Caudate nucleus (tissue), 63 donors: ENCODE measurements at places on chromosomes 11 and 22.

DNA sequence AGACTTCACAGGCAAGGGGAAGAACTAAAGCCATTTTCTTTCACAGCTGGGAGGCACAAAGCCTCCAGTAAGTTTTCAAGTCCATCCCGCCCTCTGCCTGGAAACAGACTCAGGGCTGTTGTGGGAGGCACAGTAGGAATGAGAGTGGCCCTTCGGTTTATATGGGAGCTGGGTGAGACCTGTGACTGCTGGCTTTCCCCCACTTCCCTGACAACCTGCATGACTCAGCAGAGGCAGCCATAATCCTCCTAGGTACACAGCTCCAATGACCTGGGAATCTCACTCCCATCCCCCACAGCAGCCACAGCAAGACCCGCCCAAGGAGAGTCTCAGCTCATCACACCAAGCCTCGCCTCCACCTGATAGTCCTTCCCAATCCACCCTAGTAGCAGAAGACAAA is 12.1 kb upstream of the TMEM45B start:
- DNase-seq = no peak

DNA sequence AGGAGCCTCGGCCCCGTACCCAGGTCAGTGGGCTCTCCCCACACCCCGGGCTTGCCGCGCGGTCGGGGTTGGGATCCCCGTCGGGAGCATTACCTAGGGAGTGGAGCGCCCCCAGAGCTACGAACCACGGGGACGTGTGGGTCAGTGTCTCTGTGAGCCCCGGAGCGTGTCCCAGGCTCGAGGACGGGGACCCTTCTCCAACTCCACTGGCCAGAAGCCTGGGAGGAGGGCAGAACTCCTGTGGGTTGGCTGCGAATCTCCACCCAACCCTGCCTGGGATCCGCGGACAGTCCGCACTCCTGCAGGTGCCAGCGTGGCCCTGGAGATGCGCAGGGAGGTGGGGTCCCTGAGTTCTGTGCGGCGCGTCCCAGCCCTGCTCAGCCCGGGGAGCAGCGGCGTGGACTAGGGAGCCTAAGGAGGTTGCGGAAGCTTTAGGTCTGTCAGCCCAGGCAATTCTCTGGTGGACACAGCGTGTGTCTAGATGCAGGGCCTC is 346 bp downstream of the PPFIBP2 start:
- DNase-seq = no peak

DNA sequence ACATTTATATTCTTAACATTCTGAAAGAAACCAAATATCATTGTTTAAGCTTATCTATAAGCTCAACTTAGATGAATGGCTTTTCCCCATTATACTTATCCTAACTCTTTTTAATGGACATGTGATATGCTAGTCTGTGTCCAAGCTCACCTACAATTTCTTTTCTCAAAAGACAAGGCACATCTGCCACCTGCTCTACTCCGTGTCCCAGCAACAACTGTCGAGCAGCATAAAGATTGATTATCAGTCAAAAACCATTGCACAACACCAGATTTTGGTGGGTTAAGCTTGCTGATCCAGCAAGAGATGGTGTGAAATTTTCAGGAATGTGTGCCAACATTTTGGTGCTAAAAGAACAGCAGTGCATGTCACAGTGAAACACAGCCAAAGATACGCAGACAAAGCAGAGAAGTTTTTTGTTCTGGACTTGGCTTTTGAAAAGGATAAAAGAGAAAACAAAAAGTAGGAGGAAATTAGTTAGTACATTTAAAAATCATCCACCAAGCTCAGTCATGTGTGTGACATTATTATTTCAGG is 65.8 kb downstream of the DCDC1 start:
- no peak for DNase-seq

DNA sequence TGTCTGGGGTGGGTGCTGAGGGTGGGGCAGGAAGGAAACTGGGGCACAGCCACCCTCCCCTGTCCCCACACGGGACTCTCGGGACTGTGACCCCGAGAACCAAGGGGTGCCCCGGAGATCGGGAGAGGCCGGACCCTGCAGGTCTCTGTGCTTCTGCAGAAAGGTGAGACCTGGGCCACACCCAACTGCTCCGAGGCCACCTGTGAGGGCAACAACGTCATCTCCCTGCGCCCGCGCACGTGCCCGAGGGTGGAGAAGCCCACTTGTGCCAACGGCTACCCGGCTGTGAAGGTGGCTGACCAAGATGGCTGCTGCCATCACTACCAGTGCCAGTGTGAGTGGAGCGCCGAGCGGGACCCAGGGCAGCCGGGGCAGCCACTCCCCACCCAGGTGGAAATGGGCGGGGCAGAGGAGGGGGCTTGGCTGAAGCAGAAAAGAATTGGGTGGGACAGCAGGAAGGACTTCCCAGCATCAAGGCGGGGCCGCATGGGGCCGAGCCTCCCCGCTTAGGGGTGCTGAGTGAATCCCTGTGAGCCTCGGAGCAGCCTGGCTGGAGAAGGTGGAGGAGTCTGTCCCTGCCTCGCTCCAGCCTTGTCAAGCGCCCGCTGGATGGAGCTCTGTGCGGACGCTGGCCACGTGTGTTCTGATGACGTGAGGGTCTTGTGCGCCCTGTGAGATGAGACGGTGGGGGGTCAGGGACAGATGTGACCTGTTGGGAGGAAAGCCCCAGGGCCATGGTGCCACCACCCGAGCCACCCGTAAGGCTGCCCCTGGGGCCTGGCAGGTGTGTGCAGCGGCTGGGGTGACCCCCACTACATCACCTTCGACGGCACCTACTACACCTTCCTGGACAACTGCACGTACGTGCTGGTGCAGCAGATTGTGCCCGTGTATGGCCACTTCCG is 29.3 kb upstream of the MUC5B start:
- DNase-seq = no peak

GRCh38 chr11:119337581-119338317 is 2.9 kb downstream of the C1QTNF5 start:
- DNase-seq = no peak

DNA sequence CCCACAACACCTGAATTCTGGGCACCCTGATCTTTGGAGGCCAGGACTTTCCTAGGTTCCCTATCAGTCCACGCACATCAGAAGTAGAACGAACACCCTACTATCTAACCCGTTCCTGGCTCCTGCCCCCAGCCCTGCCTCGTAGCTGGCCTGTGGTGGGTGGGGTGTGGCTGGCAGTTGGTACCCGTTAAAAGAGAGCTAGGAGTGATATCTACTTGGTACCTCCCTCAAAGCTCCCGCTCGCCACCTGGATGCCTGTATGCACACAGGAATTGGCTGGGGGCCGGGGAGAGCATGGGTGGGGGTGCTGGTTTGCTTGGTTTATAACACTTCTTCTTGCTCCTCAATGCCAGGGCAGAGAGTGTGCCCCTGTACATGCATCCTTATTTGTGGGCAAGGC is 14.0 kb upstream of the NECTIN1 start:
- DNase-seq = no peak

DNA sequence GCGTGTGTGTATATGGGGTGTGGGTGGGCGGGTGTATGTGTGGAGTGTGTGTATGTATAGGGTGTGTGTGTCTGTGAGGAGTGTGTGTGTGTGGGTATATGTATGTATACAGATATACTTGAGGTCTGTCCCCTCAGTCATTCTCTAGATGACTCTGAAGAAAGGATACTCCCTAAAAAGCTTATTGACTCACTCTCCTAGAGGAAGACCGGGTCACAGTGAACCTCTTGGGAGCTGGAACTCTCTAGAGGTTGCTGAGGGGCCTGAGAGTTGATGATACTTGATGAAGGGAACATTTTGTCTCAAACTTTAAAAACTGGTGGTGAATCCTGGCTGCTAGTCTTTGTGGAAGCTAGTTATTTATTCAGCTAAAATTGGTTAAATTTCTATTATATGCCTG is 15.1 kb downstream of the STX3 start:
- no peak for DNase-seq

GRCh38 chr22:44085743-44086270 is 61.7 kb downstream of the PARVB start:
- no peak for DNase-seq

GRCh38 chr11:103842795-103843194 is 193.6 kb upstream of the DDI1 start:
- DNase-seq = no peak

GRCh38 chr11:61742391-61742790 is 10.0 kb upstream of the MYRF start:
- no peak for DNase-seq

- no peak for DNase-seq
These were observed 27.2 kb downstream of the GRAMD1B start for GRCh38 chr11:123457187-123457770.

- DNase-seq = no peak
These were observed 39.3 kb downstream of the RPL27A start for GRCh38 chr11:8721609-8722500.

- DNase-seq = no peak
These were observed 67.7 kb downstream of the FDX1 start for GRCh38 chr11:110497231-110497978.

DNA sequence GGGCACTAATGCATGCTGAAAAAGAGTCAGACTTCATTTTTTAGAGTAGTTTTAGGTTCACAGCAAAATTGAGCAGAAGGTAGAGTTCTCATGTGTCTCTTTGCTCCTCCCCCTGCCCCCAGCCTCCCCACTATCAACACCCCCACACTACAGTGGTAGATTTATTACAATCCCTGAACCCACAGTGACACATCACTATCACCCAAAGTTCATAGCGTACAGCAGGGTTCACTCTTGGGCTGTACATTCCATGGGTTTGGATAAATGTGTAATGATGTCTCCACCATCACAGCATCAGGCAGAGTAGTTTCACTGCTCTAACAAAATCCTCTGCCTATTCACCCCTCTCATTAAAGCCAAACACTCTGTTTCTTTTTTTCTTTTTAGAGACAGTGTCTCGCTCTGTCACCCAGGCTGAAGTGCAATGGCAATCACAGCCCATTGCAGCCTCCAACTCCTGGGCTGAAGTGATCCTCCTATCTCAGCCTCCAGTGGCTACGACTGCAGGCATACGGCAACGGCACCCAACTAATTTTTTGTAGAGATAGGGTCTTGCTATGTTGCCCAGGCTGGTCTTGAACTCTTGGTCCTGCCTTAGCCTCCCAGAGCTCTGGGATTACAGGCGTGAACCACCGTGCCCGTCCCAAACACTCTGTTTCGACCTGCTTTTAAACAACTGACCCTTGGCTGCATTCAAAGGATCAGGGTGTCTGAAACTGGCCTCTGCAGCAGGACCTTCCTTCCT is 4.1 kb downstream of the BEST1 start:
- DNase-seq = no peak

- DNase-seq = no peak
These were observed 36.1 kb upstream of the SCN3B start for GRCh38 chr11:123690485-123690884.

GRCh38 chr22:28430466-28431025 is 249.1 kb downstream of the TTC28 start:
- DNase-seq = no peak

DNA sequence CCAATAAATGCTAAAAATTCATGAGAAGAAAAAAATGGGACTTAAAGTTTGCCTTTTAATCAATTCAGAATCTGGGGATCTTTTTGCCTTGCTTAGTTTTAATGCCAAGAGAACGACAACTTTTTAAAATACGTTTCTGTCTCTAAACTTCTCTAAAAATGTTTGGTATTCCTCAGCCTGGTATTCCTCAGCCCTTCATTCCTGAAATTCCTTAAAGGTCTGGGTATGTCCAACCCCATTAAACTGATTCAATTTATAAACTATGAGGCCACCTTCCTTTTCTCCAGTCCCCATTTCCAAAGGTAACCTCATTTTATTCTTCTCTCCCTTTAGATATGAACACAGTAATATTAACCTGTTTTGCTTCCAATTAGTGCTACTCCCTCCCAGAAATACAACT is 16.6 kb downstream of the POLA2 start:
- no peak for DNase-seq

GRCh38 chr22:46638601-46639431 is 18.6 kb downstream of the GRAMD4 start:
- DNase-seq = no peak

- DNase-seq = no peak
These were observed 6.4 kb downstream of the ENDOD1 start for GRCh38 chr11:95095858-95096587.

GRCh38 chr11:71542879-71543777 is 5.1 kb upstream of the KRTAP5-9 start:
- no peak for DNase-seq

DNA sequence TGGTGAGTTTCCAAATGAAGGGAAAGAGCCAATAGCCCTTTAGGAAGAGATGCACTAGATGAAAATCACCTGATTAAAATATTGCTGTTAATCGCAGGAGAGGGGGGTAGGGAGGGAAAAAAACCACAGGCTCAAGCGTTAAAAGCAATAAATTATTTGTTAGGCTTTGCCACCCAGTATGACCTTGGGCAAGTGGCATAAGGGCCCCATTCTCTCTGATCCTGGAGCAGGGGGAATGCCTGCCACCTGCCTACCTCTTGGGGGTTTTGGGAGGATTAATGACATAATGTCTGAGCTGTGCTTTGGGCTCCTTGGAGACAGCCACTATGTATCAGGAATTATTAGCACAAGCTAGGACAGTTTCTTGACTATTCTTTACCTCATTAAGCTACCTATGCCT is 80.0 kb downstream of the ZNRF3 start:
- DNase-seq = no peak

GRCh38 chr11:56910785-56911184 is 77.9 kb upstream of the OR5AK2 start:
- no peak for DNase-seq

- no peak for DNase-seq
These were observed 77.0 kb upstream of the FGF3 start for GRCh38 chr11:69896250-69896649.

GRCh38 chr11:130474637-130475400 is 26.4 kb downstream of the ADAMTS15 start:
- no peak for DNase-seq

DNA sequence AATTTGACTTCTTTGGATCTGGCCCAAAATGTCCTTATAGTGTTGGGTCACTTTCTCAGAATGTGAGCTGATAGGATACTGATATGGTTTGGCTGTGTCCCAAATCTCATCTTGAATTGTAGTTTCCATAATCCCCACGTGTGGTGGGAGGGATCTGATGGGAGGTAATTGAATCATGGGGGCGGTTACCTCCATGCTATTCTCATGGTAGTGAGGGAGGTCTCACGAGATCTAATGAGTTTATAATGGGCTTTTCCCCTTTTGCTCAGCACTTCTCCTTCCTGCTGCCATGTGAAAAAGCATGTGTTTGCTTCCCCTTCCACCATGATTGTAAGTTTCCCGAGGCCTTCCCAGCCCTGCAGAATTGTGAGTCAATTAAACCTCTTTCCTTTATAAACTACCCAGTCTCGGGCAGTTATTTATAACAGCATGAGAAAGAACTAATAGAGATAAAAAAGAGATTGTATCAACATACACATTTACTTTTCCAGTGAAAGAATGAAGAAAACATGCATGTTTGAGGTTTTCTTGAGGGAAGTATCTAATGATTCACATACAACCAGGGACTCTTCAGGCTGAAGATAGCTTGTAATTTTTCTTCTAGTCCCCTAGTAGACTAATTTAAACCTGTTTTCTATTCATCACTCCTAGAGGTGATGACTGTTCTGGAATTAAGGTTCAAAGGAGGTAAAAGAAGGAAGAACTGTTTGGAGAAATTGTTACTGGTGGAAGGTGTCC is 17.3 kb upstream of the CSTF3 start:
- no peak for DNase-seq

- DNase-seq = no peak
These were observed 51.3 kb upstream of the LARGE1 start for GRCh38 chr22:33971561-33971961.
